ENCODE measurements at places on chromosomes 3 and 15.

DNA sequence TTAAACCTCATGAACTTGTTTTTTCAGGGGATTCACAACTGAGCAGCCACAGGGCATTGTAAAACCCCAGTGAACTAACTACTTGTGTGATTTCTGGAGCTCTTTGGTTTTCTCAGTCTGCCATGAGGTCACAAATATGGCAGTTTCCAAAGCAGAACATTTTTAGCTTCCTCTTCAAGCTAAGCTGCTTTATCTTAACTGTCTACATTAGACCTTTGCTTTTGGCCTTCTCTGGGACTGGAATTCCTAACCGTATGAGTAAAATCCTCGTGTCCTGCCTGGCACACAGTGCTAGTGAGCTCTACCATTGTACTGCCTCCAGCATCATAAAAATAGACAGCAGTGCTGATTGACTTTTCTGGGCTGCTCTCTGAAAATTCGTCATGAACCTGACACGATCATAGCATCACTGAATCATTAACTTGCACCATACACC lies 22.1 kb downstream of the CDIN1 start:
- DNase-seq = peak; percentile 47

DNA sequence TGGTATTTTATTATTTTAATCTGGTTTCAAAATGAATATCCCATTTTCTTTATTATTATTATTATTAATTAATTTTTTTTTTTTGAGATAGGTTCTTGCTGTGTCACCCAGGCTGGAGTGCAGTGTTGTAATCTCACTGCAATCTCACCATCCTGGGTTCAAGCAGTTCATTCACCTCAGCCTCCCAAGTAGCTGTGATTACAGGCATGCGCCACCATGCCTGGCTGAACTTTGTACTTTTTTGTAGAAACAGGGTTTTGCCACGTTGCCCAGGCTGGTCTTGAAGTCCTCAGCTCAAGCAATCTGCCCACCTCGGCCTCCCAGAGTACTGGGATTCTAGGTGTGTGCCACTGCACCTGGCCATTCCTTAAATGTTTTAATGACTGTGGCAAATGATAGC lies 28.6 kb downstream of the DAG1 start:
- no peak for DNase-seq

- DNase-seq = no peak
These were observed 1.3 kb downstream of the B3GALNT1 start for GRCh38 chr3:161103776-161104385.

- DNase-seq = no peak
These were observed 407.1 kb upstream of the MCTP2 start for GRCh38 chr15:93823971-93824913.

- no peak for DNase-seq
These were observed 23.7 kb upstream of the HERC1 start for GRCh38 chr15:63857461-63857856.

GRCh38 chr15:68729789-68730411 lies 90.8 kb downstream of the ANP32A start:
- DNase-seq = no peak

DNA sequence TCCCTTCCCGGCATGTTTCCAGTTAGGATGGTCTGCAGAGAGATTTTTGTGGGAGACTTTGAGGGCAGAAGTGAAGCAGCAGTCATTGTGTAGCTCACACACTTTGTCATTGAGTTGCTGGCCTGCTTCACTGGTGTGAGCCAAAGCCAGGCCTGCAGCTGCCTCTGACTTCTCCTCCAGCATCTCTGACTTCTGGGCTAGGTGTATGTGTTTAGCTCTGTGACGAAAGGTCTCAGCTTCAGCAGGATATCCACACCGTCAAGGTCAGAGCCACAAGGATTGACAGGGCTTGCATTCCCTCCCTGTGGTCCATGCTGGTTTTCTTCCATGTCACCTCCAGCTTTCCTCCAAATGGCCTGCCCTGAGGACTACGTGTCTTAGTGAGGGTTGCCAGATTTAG lies 57.1 kb upstream of the OSBPL11 start:
- no peak for DNase-seq

DNA sequence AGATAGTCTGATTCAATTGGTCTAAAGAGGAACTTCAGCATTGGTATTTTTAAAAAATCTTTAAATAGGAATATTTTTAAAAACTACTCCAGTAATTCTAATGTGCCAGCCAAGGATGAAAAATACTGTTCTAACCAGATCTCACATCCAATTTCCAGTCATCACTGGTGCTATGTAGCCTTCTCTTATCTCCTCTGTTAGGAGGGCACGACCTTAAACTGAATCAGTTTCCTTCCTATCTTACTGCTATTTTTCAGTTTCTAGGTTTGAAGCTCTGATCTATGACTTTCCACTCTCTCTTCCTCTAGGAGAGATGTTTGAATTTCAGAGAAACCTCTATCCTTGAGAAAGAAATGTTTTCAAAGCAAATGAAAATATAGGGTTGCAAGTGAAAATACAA lies 31.9 kb downstream of the HAPLN3 start:
- no peak for DNase-seq

DNA sequence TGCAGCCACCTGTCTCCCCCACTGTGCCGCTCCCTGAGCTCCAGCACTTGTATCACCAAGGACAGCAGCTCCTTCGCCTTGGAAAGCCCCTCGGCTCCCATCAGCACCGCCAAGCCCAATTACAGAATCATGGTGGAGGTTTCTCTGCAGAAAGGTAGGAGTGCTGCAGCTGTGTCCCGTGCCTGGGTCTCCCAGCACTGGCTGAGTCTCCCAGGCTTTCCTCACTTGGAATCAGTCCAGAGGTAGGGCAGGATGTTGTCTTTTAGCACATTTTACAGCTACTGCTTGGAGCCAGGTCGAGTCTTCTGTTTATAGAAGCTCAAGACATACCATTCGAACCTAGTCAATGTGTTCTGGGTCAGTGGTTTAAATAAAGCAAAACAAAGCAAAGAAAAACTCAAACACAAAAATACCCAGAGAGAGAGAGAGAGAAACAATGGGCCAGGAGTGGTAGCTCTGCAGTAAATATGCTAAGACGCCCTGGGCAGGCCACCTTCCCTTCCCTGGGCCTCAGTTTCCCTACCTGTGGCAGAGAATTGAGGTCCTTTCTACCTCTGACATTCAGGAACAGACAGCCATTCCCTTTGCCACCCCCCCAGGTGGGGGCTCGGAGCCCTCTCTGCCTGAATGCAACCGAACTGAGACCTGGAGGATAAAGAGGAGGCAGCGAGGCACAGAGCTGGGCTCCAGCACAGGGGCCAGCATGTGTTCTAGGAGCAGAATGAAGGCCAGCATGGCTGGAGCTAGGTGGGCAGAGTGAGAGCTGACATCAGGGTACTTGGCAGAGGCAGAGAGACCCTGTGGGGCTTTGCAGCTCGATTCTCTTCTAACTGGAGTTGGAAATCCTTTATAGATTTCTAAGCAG lies 44.1 kb downstream of the STARD5 start:
- no peak for DNase-seq

DNA sequence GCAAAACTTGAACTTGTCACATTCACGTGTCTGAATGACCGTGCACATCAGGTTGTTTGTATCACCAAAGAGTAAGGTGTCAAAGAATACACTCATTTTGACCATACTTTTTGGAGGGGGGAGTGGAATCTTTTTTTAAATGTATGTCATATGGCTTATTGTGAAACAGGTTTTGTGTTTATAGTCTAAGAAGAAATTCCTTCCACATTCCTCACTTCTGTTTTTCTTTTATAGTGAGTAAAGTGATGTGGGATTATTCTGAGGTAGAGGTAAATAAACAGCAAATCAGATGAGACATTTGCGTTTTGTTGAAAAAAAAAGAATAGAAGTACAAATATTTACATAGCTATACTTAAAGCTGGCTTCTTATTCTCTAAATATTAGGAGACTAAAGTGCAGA lies 33.0 kb downstream of the SRP14 start:
- DNase-seq = peak; percentile 22

DNA sequence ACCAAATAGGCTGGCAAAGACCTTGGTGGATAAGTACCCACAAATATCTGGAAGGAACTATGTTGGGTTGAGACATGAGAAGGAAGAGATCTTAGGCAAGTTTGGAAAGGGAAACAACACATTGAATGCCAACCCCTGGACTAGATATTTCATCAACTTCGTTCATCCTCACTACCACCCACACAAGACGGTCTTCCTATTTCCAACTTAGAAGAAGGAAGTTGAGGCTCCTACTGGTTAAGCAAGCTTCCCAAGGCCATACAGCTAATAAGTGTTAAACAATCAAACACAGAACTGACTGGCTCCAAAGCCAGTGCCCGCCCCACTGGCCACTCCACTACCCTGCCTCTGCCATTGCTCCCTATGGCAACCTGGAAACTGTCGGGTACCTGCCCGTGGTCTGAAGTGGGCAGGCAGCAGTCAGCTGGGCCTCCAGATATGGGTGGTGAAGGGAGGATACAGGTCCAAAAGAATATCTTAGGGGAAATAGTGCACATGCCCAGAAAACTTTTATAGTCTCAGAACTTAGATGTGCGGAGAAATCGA lies 94.9 kb downstream of the LIPC start:
- DNase-seq = no peak

DNA sequence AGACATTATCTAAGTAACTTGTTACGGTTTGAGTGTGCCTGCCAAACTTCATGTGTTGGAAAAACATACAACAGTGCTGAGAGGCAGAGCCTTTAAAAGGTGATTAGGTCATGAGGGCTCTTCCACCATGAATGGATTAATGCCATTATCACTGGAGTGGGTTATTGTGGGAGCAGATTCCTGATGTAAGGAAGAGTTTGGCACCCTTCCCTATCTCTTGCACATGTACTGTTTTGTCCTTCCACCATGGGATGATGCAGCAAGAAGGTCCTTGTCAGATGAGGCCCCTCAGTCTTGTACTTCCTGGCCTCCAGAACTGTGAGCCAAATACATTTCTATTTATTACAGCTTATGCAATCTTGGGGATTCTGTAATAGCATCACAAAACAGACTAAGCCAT lies 413.9 kb downstream of the EPHA3 start:
- no peak for DNase-seq

- DNase-seq = no peak
These were observed 14.1 kb upstream of the TMEM115 start for GRCh38 chr3:50373146-50374051.

- DNase-seq = peak; percentile 24
These were observed 1.0 kb downstream of the C15orf61 start for GRCh38 chr15:67521783-67522568.

DNA sequence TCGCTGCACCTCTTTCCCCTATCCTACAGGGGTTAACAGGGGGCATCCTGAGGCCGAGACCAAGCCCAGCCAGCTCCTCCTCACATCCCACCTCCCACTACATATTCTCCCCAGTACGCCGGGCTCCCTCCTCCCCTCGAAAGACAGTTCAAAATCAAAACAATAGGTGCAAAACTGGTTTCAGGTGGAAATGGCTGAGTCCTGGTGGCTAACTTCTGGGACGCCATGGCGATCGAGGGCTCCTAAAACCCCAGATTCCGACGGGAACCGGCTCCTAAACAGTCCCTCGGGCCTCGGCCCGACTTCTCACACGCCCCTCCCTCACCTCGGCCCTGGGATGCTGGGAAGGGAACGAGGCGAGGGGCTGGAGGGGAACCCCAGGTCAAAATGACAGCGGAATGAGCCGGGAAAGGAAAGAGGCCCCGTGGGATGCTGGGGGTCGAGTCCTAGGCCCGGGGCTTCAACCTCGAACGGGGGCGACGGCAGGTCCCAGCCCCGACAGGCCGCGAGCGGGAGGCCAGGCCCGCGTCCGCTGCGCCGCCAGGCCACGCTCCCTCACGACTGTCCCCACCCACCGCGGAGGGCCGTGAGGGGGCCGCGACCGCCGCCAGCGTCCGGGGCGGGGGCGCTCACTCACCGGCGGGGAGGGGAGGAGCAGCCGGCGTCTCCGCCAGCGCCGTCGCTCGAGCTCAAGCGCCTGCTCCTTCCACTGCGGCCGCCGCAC lies 492 bp downstream of the TMCC1 start:
- DNase-seq = peak; percentile 14

GRCh38 chr3:150691414-150692040 lies 12.2 kb downstream of the ERICH6 start:
- no peak for DNase-seq

DNA sequence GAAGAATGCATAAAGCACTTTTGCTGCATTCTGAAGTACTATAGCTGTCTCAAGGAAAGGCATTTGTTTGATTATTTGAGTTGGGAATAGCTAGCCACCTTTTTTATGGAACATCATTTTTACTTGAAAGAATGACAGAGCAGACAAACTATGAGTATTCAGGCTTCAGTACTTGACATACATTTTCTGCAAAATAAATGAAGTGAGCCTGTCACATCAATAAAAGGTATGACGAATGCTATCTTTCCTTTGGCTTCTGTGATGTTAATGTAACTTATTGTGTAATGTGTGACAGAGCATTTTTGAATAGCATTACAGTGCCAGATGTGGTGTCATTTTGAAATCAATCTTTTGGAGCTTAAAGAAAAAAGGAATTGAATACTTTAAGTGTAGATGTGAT lies 440.3 kb upstream of the ONECUT1 start:
- no peak for DNase-seq

- DNase-seq = no peak
These were observed 42.2 kb upstream of the PLCL2 start for GRCh38 chr3:16842272-16843270.

DNA sequence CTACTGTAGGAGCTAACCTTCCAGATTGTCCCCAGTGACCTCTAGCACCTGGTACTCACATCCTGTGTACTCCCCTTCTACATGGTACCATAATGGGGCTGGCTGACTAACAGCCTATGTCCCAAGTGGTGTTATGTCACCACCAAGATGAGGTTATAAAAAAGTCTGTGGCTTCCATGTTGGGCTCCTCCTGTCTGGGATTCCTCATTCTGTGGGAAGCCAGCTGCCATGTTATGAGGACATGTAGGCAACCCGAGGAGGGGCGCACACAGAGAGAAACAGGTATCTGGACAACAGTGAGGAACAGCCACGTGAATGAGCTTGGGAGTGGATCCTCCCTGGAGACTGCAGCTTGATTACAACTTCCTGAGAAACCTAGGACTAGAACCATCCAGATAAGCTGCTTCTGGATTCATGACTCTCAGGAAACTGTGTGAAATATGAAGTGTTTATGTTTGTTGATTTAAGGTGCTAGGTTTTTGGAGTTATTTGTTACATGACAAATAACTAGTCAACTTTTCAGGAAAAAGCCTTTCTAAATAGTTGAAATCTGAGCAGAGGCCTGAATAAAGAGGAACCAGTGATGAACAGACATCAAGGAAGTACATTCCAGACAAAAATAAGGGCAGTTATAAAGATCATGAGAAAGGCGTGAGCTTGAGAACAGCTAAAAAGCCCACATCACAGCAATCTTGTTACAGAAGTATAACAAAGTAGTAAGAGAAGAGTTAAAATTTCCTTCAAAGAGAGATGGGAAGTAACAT lies 21.7 kb downstream of the GOLIM4 start:
- DNase-seq = no peak

Data from hepatic stellate cell (primary cell).